Cortex of kidney (tissue), 1 donor: ENCODE measurements at places on chromosomes 3 and 15.

- DNase-seq: no peak
Observed at GRCh38 chr3:82229397-82229796, 468.0 kb upstream of the GBE1 start.

DNA sequence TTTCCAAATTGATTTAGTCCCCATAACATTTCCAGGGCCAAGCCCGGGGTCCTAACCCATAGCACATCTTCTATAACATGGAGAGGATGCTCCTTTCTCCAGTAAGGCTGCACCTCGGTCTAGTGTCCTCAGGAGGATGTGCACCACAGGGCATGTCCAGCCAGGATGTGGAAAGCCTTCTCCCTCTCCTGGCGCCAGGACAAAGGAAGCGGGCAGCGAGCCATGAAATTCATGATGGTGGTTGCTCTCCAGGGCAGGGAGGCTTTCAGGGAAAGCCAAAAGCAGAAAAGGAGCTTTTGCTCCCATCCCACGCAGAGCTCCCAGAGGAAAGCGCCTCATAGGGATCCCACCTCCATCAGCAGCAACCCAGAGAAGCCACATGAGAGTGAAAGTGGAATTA is 220.0 kb downstream of the ADAMTSL3 start:
- no peak for DNase-seq

DNA sequence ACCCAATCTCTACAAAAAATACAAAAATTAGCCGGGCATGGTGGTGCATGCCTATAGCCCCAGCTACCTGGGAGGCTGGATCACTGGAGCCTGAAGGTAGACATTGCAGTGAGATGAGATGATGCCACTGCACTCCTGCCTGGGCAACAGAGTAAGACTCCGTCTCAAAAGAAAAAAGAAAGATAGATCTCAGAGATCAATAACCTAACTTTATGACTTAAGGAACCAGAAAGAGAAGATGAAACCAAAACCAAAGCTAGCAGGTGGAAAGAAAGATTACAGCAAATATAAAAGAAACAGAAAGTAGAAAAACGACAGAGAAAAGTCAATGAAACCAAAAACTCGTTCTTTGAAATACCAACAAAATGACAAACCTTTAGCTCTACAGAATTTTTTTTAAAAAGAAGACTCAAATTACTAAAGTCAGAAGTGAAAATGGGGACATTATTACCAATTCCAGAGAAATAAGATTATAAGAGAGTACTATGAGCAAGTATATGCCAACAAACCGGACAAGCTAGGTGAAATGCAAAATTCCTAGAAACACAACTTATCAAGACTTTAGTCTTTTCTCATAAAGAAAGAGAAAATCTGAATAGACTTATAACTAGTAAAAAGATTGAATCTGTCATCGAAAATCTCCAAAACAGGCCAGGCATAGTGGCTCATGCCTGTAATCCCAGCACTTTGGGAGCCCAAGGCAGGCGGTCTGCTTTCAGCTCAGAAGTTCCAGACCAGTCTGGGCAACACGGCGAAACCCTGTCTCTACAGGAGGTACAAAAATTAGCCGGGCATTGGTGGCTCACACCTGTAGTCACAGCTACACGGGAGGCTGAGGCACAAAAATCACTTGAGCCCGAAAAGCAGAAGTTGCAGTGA is 35.0 kb downstream of the ACAP2 start:
- DNase-seq: no peak

DNA sequence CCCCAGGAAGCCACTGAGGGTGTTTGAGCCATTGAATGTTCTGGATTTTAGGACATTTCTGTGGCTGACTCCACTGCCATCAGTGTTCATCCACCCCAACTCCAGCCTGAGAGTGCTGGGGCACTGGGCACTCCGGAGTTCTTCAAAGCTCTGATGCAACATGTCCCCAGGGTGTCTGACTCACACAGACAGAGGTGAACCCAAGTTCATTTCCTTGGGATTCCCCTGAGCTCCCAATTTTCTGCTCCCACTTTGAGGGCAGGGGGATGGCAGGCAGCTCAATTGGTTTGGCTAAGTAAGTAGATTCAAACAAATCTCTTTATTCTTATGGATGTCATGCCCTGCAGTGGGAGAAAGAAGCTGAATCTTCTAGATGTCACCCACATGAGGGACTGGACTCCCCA is 2.2 kb downstream of the STRA6 start:
- DNase-seq: no peak

DNA sequence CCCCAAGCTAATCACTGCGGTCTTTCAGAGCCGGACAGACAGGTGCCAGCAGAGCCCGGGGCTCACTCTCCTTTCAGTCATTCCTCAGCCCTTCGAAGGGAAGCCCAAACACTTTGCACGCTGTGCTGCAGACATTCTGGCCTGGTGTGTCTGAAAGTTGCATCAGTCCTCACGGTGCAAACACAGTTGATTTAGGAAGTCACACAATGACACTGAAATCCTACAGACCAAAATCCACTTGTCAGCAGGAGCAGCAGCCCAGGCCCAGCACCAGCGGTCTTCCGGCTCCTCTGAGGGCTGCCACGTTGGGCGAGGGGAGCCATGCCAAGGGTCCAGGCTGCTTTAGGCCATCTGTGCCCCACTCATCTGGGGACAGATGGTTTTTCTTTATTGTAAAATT is 61.6 kb downstream of the RGMA start:
- DNase-seq: no peak

DNA sequence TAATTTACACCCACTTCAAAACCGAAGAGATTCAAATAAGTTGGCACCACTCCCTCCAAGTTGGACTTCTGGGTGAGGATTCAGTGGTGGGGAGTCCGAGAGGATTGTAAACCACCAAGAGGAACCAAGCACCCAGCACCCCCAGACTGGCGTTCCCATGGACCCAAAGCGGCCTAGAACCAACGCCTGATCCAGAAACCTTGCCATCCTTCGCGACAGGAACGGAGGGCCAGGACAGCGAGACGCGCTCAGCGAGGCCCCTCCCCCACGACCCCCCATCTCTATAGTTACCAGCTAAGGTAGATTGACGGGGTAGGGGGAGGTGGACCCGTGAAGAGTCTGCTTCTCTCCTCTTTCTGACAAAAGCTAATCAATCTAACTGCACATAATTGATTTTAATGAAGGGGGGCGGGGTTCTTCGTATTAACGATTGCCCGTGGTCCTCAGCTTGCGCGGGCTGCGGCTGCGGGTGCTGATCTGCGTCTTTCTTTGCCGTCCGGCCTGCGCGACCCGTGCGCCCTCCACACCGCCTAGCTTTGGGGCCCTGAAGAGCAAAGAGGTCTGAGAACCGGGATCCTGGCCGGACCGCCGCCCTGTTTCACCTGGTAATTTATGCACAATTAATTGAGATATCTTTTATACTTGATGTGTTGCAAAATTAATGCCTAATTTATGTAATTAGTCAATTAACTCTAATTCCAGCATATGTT is 10.9 kb upstream of the FOXB1 start:
- no peak for DNase-seq

- DNase-seq: no peak
Observed at GRCh38 chr15:48178648-48178931, 495 bp upstream of the MYEF2 start.

GRCh38 chr3:15646851-15647511 is 45.4 kb downstream of the BTD start:
- no peak for DNase-seq

GRCh38 chr15:35376707-35377106 is 169.3 kb downstream of the DPH6 start:
- DNase-seq: no peak

DNA sequence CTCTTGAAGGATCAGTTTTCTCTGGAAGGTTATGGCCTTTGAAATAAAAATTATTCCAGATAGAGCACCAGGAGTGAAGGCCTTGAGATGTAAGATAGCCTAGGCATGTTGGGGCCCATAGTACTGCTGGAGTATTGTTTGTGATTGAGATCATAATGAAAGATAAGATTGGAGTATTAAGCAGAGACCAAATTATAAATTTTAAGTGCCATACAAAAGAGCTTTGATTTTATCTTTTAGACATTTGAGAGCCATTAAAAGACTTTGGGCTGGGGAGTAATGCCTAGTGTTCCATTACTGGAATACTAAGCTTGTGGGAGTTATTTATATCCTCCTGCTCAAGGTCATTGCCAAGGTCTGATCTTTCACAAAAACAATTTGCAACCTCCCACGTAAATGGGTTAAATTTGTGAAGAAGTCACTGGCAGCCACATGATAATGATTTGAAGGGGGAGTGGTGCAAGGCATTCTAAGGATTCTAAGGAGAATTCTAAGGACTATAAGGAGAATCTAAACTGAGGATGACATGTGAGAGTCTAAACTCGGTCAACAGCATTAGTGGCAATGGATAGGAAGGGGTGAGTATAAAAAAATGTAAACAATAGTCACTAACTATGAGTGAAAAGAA is 12.8 kb downstream of the ELL3 start:
- no peak for DNase-seq

- DNase-seq: no peak
Observed at GRCh38 chr3:43378066-43378935, 92.0 kb downstream of the SNRK start.

GRCh38 chr3:188001093-188001492 is 152.9 kb upstream of the LPP start:
- DNase-seq: no peak

- DNase-seq: no peak
Observed at GRCh38 chr15:79798311-79798710, 98.5 kb downstream of the MTHFS start.

GRCh38 chr15:63827113-63827512 is 6.6 kb downstream of the HERC1 start:
- no peak for DNase-seq

- DNase-seq: no peak
Observed at GRCh38 chr3:157086060-157086750, 73.7 kb downstream of the CCNL1 start.

- DNase-seq: no peak
Observed at GRCh38 chr3:123743121-123743520, 141.0 kb downstream of the MYLK start.

DNA sequence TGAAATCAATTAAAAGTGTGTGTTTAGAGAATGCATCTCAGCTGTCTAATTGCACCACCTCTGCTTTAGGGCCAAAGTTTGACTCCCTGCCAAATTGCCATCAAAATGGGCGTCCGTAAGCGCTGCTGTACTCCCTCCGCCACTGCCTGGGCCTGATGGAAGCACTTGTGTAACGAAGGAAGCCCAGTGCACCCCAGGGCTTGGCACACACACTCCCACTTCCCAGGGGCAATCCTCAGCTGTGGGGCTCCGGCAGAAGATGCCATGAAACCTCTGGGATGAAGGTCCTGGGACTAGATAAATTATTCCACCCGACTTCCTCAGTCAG is 137.8 kb downstream of the RORA start:
- no peak for DNase-seq
